ENCODE measurements at places on chromosomes 6 and 20.

DNA sequence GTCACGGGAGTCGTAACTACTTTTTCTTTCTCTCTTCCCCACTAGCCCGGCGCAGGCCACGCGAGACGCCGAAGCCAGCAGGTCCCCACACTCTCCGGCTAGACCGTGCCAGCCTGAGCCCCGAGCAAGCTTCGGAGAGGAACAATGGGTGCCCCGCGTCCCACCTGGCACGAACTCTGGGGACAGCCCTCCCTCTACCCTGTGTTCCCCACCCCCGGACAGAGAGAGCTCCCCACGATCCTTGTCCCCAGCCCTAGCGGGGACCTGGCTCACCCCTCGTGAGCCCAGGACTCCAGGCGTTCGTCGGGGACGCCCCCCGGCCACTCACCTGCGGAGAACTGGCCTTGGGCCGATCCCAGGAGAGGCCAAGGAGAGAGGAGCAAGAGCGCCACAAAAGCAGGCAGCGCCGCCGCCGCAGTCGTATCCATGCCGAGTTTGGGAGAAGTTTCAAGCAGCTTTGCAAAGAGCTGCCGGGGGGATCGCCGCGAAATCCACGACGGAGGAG is 416 bp downstream of the PTPRK start:
- DNase-seq, result peak; percentile 22

DNA sequence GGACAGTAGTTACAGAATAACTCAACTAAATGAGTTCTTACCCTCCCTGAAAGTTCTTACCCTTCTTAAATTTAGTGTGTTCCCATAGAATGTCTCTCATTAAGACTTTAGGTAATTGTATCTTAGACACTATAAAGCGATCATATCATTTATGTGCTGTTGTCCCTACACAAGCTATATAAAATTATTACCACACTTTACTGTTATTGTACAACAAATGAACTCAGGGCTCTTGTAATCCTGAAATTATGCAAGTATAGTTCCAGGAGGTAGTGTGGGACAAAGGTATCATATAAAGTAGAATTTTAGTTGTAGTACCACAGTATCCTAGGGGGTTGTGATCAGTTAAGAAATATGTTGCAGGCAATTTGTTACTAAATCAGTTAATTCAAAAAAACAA is 167.4 kb upstream of the CARMIL1 start:
- no peak for DNase-seq

- DNase-seq, result no peak
Measured at GRCh38 chr6:6125495-6125894, 118.8 kb upstream of the NRN1 start.

DNA sequence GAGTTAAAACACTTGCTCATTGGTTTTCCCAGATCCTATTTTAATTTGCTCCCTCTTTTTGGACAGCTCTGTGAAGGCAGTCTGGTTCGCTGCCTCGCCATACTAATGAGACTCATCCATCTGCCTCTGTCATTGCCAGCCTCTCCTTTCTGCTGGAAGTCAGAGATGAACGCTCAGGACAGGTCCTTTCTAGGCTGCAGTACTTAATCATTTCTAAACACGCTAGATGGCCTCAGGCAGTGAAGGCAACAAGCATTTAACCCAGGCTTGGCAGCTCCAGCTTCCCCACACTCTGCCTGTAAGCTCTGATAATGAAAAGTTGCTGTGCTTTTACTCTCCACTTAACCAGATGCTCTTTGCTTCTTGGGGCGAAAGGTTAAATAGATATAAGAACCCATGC is 286.7 kb upstream of the POU3F2 start:
- no peak for DNase-seq

DNA sequence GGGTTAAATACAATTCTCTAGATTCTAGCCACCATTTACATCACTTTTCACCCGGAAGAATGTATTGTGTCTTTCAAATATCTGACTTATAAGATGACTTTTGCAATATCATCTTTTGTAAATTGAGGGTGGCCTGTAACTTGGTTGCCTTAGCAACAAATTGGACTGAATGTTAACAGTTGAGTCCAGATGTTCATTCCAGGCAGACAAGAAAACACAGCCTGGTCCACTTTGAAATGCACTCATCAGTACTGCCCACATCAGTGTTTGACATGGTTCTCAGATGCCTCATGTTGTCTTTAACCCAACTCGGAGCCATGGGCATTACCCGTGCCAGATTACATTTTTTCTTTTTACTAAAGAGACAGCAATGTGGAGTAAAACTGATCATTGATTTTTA is 781.6 kb upstream of the CHD6 start:
- DNase-seq, result no peak

- DNase-seq, result no peak
Measured at GRCh38 chr20:62723351-62723750, 14.7 kb downstream of the NTSR1 start.

GRCh38 chr6:142985281-142985680 is 40.3 kb upstream of the HIVEP2 start:
- no peak for DNase-seq

DNA sequence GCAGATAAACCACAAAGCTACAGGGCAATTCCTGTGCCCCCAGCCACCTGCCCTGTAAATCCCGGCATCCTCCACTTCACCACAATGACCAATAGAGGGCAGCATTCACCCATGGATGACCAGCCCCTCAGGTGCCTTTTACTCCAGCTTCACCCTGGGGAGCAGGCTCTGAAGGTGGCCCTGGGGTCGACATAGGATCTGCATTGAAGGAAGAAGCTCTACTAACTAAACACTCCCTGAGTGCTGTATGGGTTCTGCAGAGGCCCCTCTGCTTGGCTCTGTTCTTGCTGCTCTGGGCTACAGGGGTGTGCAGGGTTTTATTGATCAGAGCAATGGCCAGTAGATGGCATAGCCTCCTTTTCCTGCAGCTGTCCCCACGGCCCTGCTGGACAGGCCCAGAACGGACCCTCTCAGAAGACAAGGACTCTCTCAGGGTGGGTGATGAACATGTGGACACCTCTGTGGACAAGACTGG is 20.3 kb downstream of the CST4 start:
- DNase-seq, result peak; percentile 18

GRCh38 chr6:168158213-168158979 is 79.4 kb upstream of the FRMD1 start:
- DNase-seq, result no peak

- no peak for DNase-seq
Measured at GRCh38 chr6:109963598-109964170, 14.4 kb upstream of the GPR6 start.

- no peak for DNase-seq
Measured at GRCh38 chr20:50121858-50122271, 8.9 kb upstream of the UBE2V1 start.

DNA sequence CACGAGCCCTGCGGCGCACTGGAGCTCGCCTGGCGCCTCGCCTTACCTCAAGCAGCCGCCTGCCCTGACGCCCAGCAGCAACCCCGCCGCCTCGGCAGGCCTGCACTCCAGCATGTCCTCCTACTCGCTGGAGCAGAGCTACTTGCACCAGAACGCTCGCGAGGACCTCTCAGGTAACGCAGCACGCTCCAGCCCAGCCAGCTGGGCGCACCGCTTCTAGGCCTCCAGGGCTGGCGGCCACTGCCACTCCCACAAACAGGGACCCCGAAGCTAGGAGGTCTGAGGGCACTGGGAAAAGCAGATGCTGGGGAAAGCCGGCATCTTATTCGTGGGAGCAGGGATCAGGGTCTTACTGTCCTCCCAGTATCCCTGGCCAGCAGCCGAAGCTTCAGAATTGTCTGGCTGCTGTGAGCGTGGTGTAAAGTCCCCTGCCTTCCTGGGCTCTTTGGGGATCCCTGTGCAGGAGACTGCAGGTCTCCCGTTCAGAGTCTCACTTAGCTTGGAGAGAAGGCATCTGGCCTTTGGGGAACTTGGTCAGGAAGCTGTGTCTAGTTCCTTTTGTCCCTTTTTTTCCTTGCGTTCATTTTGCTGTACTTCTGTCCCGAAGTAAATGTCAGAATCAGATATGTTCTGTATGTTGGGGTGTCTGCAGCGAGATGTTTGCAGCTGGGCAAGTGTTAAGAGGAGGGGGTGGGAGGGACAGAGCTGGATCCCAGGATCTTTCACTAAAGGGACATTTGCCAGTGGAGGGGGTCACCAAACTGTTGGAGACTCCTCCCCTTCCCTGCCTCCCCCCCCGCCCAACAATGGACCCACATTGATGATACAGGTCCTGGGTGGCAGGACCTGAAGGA is 1.8 kb downstream of the FOXF2 start:
- DNase-seq, result no peak

GRCh38 chr6:33312361-33313104 is 1.3 kb downstream of the TAPBP start:
- DNase-seq, result peak; percentile 76

DNA sequence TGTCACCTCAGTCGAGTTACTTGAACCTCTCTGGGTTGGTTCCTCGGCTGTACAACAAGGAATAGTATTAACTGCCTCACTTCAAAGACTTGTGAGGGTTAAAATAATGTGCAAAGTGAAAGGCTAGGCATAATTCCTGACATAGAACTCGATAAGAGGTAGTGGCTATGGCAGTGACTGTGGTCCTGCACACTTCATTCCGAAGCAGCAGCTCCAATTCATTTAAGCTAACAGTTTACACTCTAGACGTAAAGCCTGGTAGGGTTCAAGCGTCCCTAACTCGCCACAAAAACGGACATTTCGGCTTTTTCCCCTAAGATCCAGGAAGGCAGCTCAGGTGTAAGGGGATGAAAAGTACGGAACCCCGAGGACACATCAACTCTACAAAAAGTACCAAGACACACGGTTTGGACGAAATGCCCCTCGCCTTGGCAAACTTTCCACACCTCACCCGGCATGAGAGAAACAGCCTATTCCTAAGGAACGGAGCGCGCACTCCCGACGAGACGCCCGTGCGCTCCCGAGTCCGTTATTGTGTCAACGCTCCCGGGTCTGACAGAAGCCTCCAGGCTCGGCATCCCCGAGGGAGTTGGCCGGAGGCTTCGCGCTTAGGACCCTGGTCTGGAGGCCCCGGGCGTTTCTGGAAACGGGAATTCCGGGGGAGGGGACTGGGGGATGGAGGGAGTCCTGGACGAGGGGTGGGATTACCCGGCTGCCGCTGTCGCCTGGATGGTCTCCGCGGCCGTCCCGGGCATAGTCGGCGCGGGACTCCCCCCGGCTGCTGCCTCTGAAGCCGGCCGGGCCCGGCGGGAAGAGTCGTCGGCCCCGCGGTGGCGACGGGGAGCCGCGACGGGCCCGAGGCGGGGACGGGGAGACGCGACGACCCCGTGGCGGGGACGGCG is 937 bp downstream of the ZNF318 start:
- DNase-seq, result no peak

DNA sequence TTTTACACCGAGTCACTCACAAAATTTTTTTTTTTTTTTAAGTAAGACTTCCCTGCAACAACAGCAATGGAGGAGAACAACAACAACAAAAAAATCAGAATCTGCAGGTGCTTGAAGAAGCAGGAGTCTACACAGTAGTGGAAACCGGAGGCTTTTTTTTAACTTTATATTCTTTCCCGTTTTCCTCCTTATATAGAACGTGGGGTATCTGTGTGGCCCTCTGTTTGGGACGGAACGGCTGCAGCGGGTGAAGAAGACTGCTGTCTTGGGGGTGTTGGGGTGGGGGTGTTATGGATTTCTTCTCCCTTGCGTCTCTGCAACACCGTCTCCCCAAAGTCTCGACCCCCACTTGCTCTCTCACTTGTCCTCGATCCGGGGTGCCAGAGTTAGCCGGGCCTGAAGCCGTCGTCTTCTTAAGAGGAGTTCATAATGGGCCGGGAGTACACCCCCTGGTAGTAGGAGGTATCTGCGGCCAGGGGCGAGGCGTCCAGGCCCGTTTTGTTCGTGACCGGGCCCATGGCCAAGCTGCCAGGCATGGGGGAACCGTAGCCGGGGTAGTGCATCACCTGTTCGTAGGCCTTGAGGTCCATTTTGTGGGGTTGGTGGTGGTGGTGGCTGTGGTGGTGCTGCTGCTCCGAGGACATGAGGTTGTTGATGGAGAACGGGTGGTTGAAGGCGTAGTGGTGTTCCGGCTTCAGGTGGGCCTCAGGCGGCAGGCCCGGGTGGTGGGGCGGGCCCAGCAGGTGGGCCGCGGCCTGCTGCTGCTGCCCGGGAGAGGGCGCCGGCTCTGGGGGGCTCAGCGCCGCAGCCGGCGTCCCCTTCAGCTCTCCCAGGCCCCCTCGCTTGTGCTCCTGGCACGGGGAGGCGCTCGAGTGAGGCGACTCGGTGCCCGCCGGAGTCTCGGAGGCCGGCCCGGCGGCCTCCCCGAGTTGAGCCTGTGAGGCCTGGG is 2.7 kb downstream of the FOXA2 start:
- DNase-seq, result no peak

- DNase-seq, result peak; percentile 33
Measured at GRCh38 chr20:24289737-24290481, 179.5 kb upstream of the SYNDIG1 start.

- no peak for DNase-seq
Measured at GRCh38 chr6:159654483-159655098, 38.5 kb downstream of the SOD2 start.

- DNase-seq, result no peak
Measured at GRCh38 chr6:45479834-45480751, 102.4 kb upstream of the SUPT3H start.

DNA sequence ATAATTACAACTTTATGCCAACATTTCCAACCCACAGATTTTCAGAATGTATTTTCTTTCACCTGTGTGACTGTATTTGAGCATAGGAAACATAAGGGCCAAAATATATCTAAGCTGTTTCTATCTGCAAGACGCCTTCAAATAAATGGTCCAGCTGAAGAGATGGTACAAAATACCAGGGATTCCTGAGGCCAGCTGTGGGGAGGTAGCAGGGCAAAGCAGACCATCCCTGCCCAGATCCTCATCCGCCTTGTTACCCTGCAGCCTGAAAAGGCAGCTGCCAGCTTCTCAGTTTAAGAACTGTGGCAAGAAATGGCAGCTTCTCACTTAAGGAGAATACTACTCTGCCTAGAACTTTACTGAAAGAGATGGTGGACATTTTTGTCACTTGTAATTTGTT is 143.3 kb downstream of the KHDC1L start:
- DNase-seq, result no peak

DNA sequence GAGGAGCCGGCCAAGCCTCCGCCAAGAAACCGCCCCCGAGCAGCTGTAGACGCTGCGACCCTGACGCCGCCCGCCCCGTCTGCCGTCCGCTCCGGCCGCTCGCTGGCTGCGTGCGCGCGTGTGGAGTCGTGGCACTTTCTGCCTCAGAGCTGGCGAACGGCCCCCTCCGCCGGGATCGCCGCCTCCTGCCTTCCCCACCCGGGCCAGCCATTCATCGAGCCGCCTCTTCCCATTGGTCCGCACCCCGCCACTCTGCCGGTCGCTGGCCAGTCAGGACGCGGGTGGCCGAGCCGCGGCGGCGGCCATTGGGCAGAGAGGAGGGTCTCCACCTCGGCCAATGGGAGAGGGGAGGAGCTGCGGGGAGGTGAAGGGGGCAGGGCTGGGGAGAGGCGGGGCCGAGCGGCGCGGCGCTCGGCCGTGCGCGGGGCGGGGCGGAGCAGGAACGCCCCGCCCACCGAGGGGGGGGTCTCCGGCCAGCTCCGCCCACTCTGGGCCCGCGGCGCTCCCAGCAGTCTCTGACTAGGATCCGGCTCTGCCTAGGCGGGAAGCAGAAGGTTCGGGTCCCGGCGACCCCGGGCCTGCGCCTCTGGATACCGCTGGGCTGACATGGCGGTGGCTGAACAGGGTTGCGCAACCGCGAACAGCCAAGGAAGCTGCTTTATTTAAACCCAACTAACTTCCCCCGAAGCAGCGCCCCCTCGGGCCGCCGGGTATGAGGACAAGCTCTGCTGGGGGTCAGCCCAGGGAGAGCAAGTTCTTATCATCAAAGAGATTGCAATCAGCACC is at the start of gene RRBP1:
Gene RRBP1, minus strand, starts transcription at position 140 of the 786 bp plus-strand sequence. CDS start 21,735 bp downstream, outside the sequence.
- DNase-seq, result peak; percentile 97

GRCh38 chr20:25487975-25488374 is 80.5 kb downstream of the GINS1 start:
- DNase-seq, result no peak

Measured in activated T-helper 1 cell treated with anti-CD3 and anti-CD28 coated beads, Interleukin-12 subunit alpha, Interleukin-12 subunit beta, Interleukin-2, Interleukin-4 antibody, amounts not matched to agents 30 ng/mL and 10 ng/mL and 1 ng/mL, durations not matched to agents 14 hours and 24 hours and 36 hours (primary cell).